Mammary epithelial cell (primary cell): ENCODE measurements at places on chromosomes 5 and 9. TPM values are rescaled to one million over a fixed set of nuclear protein-coding genes. Genes with fewer than 3 reads are reported as not detected.

- no peak for DNase-seq
Measured at GRCh38 chr9:1416261-1416660, 366.1 kb downstream of the DMRT2 start.

The BRIX1 gene
- total RNA-seq, result 37.2 and 39.8 TPM in 2 replicates

The FOXD4L5 gene
- 0.67 TPM for total RNA-seq

- peak; percentile 64 for DNase-seq
Measured at GRCh38 chr9:33125871-33126823, 41.0 kb downstream of the B4GALT1 start.

The PCDHAC1 gene
- 1.3 and 3.3 TPM in 2 replicates for total RNA-seq

DNA sequence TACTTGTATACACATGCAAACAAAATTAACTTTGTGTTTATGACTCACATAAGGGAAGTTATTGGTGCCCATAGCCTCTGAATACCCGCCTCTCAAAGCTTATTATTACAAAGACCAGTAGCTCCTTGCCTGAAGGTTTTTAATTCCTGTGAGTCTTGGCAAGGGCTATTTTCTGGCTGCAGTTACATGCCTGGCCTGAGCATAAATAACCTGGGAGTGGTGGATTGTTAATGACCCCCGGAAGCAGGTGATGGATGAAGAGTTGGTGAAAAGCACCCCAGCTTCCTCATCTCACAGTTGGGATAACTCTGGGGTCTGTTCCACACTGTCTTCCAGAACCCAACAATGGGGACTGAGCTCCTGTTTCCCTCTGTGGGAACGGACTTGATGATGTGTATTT, 594.5 kb downstream of the PDE4D start:
- peak; percentile 73 for DNase-seq

DNA sequence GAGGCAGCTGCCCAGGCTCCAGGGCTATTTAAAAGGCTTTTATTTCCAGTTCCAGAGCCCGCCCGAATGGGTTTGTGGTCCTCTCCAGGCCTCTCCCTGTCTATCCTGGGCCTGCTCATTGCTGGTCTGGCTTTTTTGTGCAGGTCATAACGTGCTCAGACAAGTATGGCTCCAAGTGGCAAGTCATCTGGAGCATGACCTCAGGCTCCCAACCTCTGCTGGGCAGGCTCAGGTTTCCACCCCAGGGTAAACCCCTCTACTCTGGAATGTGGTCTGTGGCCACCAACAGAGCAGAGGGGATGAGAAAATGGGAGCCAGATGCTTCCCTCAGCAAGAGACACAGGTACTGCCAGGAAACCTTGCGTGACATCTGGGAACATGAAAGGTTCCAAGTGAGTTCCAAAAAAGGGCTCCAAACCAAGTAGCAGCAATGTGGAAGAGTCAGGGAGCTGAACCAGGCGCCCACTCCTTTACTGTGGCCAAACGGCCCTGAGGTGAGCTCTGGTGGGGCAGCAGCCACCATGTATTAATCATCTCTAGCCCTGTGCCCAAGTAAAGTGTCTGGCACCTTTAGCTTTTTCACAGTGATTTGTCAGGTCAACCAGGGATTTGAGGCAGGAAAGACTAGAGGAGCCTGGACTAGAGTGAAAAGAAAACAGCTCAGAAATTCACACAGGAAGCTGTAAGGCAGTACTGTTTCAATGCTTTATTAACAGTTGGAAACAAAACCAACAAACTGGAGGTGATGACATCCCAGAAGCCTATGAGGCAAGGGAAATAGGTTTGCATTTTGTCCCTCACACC, 25.7 kb downstream of the PCDHGC5 start:
- DNase-seq, result peak; percentile 97
